ENCODE measurements at places on chromosomes 16 and 17. TPM values are rescaled to one million over a fixed set of nuclear protein-coding genes. Genes with fewer than 3 reads are reported as not detected.

Gene ZPBP2
- total RNA-seq = not detected

Gene NOL3
- total RNA-seq = 4.5 TPM

Gene MFAP4
- total RNA-seq = 0.26 TPM

Gene DHX40
- total RNA-seq = 52.2 TPM

Gene ADGRG1
- total RNA-seq = 56.6 TPM

Gene B4GALNT2
- total RNA-seq = not detected

Gene CD300LB
- total RNA-seq = not detected

Gene TBC1D10B
- total RNA-seq = 39.7 TPM

Gene KCTD11
- total RNA-seq = 7.9 TPM

Gene C17orf78
- not detected for total RNA-seq

Gene CCDC40
- total RNA-seq = 23.8 TPM

Gene TPPP3
- 4.7 TPM for total RNA-seq

Gene GGA2
- total RNA-seq = 93.4 TPM

Gene NPIPB9
- 3.7 TPM for total RNA-seq

Gene C16orf46
- 2.1 TPM for total RNA-seq

Gene CMTM3
- 91.6 TPM for total RNA-seq

Gene KCNH6
- total RNA-seq = not detected

Gene CNTNAP1
- 19.4 TPM for total RNA-seq

Gene GFOD2
- 33.8 TPM for total RNA-seq

Gene FBXW10B
- total RNA-seq = 0.82 TPM

Gene JPH3
- total RNA-seq = 9.1 TPM

Gene ANKRD40CL
- total RNA-seq = not detected

Gene C17orf75
- 46.8 TPM for total RNA-seq

Gene USP43
- total RNA-seq = 2.0 TPM

Gene TRPV2
- total RNA-seq = 1.3 TPM

Gene ITGAD
- not detected for total RNA-seq

Gene DPEP3
- total RNA-seq = not detected

Gene OR1F1
- not detected for total RNA-seq

All from neural crest cell (in vitro differentiated cells).